ENCODE measurements at places on chromosomes 2 and 18.

DNA sequence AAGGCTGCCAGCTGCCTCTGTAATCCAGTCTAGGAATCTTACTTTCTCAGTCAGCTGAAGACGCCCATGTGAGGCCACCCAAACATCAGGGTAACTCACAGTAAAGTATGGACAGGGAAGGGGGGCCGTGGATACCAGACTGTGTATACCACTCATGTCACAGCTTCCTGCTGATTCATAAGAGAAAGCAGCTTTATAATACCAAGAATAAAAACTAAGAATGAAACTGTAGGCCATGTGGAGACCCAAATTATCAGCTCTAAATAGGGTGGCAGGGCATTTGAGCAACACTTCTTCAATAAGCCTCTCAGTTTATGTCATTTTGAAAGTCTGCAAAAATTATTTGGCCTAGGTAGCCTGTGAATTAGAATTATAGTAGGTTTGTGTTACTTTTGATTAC, 115.0 kb upstream of the CDCA7 start:
- DNase-seq = peak; percentile 29

DNA sequence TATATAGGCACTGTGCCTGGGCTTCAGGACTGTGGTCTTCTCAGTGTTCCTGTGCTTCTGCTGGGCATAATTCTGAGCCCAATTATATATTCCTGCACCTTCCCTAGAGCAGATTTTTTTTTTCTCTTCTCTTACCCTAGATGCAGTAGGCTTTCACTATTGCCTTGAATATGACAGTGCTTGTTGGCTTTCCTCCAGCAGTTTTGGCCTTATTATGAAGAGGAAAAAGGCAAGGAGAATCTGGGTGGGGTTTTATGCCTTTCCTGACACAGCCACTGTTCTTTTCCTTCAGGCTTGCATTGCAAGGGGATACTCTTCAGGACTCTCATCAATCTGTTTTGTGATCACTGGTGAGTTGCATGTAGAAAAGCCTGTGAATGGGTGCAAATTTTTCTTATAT, 221.9 kb upstream of the CELF4 start:
- DNase-seq = no peak

- DNase-seq = no peak
Measured at GRCh38 chr18:46677611-46678010, 20.6 kb upstream of the LOXHD1 start.

DNA sequence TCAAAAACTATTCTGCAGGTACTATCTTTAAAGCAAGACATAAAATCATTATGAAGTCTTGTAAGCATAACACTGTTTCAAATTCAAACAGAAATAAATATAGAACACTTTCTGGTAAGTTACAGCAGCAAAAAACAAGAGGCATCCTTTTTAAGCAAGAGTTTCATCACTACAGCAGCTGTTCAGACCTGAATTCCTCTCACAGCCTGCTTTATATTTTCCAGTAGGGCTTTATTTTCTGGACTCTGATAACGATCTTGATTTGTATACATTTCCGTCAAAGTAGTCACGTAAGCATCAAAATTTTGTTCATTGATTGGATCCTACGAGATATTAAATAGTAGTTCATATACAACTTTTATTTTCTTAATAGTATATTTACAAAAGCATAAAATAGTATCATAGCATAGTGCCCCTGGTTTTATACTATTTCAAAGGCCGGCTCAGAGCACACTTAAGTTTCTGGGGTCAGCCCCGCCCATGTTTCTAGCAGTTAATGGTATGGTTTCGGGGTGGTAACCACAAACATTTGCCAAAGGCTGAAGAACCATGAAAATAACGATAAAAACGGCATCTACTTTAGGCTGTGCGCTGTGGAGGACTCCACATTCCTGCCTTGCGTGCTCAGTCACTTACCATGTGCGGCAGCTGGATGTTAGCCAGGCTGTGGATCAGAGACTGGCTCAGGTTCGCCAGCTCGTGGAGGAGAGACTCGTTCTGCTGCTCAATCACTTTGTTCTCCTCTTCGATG, 47.5 kb upstream of the PXDN start:
- DNase-seq = no peak

- no peak for DNase-seq
Measured at GRCh38 chr18:79917853-79918614, 33.4 kb downstream of the SLC66A2 start.

DNA sequence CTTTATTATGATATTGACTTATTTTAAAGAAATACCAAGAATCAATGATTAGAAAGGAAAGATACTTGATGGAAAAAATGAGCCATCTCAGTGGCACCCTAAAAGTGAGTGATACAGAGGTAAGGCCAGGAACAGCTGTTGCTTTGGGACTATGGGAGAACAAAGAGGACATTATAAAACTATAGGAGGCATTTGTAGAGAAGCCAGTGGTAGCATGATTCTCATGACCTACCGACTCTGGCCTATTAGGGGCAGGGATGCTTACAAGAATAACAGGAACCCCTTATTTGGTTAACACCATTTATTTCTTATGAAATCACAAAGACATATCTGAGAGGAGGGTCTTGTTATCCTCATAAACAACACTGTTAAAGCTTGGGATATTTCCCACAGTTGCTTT, 162.2 kb downstream of the RIT2 start:
- DNase-seq = no peak

DNA sequence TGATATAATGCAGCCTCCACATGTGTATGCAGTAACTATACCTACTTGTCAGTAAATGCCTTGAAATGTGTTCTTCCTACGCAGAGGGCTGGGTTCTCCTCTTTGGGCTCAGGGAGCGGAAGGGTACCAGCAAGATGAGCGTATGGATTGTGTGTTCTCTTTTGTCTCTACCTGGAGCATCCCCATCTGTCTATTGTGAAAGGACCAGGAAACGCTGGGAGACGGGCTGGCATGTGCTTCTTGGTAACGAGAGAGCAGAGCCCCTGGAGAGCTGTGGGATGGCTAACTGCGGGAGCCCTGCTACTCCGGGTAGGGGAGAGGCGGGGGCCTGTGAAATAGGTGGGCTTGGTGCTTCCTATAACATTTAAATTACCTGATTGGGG, 80.9 kb downstream of the BCL2 start:
- DNase-seq = no peak

- no peak for DNase-seq
Measured at GRCh38 chr2:236505648-236506047, 64.0 kb upstream of the ACKR3 start.

GRCh38 chr2:39991298-39991697, 212.2 kb upstream of the THUMPD2 start:
- no peak for DNase-seq

DNA sequence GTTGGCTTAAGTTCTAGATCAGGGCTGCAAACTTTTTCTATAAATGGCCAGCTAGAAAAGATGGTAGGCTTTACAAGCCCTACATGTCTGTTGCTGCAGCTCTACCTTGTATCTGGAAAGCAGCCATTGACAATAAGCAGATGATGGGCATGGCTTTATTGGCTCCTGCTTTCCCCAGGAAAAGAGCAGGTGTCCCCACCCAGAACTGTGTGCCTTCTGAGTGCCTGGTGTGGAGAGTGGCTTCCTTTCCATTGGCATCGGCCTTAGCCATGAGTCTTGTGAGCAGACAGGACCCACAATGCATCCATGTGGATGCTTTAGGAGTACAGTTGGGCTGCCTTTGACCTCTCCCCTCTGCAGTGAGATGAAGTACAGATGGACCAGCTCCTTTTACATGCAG, 120.2 kb downstream of the CD8B2 start:
- no peak for DNase-seq

- DNase-seq = peak; percentile 67
Measured at GRCh38 chr18:3450012-3450798, at the start of gene TGIF1. TSS of gene TGIF1 (plus strand) at chr18:3450172. CDS start at chr18:3450490, 318 bp downstream.

- no peak for DNase-seq
Measured at GRCh38 chr2:200319548-200320337, 13.2 kb downstream of the SPATS2L start.

GRCh38 chr18:73983970-73984369, 163.7 kb downstream of the FBXO15 start:
- no peak for DNase-seq

- peak; percentile 36 for DNase-seq
Measured at GRCh38 chr2:57720728-57721627, 325.6 kb upstream of the VRK2 start.

DNA sequence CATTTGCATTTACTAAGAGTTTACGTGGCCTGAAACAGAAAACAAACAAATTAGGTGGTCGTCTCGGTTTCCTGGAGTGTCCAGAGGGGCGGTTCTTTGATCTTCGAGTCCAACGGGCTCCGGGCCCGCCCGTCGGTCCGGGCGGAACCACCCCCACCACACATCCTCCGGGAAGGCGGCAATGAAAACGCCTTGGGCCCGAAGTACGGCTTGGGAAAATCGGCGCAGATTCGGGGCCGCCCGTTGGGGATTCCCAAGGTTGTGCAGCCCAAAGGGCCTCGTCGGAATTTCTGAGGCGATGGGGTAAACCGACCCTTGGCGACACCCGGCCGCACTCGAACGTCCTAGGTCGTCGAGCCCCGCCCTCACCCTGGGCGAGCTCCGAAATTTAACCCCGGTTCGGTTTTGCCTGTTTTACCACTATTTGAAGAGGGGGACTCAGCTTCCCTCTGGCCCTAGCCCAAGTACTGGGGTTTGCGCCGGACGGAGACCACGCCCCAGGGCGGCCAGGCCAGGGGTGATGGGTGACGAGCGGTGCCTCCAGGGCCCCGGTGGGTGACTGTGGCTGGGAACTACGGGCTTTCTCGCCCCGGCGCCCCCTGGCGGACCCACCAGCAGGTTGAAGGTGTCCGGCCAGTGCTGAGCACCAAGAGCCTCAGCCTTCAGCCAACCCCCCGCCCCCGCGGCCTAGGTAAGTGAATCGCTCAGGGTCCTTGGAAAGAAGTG, 1.9 kb upstream of the CFAP53 start:
- DNase-seq = peak; percentile 85

GRCh38 chr2:159471340-159471739, 145.0 kb downstream of the BAZ2B start:
- DNase-seq = no peak

- DNase-seq = no peak
Measured at GRCh38 chr18:77550625-77551024, 301.0 kb downstream of the GALR1 start.

DNA sequence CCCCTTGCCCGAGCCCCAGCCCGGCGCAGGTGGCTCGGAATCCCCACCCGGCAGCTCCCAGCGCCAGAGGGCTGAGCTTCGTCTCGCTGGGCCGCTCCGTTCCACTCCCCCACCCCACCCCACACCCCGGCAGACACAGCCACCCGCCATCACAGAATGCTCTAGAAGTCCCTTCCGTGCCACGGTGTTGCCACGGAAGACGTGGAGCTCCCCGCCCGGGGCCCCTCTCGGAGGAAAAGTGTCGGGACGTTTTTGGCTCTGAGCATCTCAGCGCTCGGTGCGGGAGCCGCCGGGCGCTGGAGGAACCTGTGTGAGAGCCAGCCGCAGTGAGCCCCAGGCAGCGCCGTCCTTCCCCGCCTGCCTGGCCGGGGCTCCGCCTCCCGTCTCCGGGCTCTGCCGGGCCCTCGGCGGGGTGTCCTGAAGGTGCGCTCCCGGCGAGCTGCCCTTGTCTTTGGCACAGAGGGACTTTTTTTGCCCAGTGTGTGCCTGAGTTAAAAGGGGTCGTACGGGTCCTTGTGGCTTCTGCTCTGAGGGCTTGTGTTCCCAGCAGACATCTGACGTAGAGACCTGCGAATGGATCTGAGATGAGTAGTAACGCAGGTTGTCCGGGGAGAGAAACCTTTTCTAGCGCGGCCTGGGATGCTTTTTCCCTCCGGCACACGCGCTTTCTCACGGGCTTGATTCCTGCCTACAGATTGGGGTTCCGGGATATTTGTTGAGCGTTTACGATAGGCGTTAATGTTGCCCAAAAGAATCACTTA, 1.8 kb downstream of the ZCCHC2 start:
- DNase-seq = peak; percentile 65

DNA sequence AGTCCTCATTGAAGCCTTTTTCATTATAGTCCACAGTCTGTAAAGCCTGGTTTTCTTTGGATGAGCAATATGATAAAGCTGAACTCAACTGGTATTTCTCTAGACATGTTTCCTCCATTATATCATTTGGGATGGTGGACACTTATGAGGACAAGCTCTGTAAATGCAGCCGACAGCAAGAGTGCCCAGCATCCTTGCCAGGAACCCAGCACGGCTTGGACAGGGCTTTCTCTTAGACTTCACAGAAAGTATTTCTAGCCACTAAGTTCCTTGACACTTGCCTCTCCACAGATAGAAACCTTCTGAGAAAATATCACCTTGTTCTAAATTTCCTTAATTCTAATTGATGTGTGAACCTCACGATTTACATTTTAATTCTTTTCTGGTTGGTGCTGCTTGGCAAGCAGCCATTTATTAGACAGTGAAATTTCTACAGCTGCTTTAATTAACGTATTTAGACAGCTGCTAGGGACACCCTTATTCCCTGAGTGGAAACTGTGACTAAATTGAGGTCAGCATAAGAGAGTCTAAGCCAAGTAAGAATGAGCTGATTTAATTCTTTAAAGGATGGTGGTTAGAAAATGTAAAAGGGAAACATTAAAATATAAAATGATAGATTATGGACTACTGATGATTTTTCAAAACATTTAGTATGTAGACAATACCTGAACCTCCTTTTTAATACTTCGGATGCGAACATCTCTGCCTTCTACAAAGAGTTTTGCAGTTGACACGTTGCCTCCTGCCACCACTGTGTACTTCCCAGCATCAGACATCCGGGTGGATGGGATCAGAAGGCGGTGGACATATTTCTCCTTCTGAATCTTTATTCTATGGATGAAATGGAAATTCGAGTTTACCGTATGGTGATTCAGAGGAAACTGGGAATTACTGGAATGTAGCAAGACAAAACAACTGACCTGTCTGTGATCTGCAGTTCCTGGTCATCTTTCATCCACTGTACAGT, 39.8 kb downstream of the TTN start:
- no peak for DNase-seq

- DNase-seq = no peak
Measured at GRCh38 chr2:222652491-222653255, 3.2 kb downstream of the FARSB start.

- DNase-seq = peak; percentile 44
Measured at GRCh38 chr2:10036095-10036884, 7.1 kb upstream of the KLF11 start.

DNA sequence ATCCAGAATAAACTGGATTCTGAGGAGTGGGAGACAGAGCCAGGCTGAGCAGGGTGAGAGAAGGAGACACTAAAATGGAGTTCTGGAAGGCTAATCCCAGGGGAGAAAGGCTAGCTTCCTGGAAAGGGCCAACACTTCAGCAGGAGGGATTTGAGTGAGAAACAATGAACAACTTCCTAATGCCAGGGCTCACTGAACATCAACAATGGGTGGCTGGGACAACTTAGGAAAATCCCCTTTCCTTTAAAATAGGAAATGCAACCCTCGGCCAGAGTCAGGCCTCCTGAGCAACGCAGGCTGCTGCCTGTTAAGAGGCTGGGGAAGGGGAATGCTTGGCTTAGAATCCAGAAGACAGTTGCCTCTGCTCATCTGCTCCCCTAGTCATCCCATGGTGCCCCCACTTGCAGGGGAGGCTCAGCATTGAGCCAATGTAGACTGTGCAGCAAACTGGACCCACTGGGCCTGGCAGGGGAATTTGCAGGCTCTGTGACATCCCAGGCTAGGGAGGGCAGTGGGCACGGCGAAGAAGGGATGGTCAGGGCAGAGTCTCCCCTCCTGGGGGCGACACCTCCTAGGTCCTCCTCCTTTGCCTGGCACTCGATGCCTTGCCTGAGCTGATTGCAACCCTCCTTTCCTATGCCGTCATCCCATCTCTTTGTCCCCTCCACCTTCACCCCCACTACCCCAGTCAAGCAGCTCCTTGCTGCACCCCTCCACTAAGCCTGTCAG, 182.5 kb downstream of the TNS1 start:
- no peak for DNase-seq
